ENCODE measurements at places on chromosomes 3 and 15.
A peak's percentile ranks its signal among the peaks of the same experiment; 100 is the strongest.

GRCh38 chr3:105459566-105460290 lies 93.0 kb downstream of the ALCAM start:
- H3K4me3 ChIP-seq = no peak overlapping the region
- no peak overlapping the region for H3K27ac ChIP-seq
- no peaks in the 10 kb centered on the region for H3K27me3 ChIP-seq
- DNase-seq = no peak
- no peaks in the 10 kb centered on the region for H3K4me1 ChIP-seq
- no peaks in the 10 kb centered on the region for H3K36me3 ChIP-seq

- DNase-seq = peak; percentile 4
- peaks cover 64% of the 10 kb centered on the region for H3K4me1 ChIP-seq
- peaks cover 10% of the 10 kb centered on the region for H3K27me3 ChIP-seq
- H3K27ac ChIP-seq = peak overlapping the region; percentile 42
- H3K36me3 ChIP-seq = no peaks in the 10 kb centered on the region
These were observed 42.8 kb downstream of the ABTB1 start for GRCh38 chr3:127715532-127715931.

DNA sequence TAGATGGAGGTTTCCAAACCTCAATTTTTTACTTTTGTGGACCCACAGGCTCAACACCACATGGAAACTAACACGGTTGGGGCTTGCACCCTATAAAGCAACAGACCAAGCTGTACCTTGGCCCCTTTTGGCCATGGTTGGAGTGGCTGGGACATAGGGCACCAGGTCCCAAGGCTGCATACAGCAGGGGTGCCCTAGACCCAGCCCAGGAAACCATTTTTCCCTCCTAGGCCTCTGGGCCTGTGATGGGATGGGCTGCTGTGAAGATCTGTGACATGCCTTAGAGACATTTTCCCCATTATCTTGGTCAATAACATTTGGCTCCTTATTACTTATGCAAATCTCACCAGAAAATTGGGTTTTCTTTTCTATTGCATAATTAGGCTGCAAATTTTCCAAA lies 337.0 kb upstream of the CADM2 start:
- H3K4me3 ChIP-seq = no peak overlapping the region
- no peak overlapping the region for H3K27ac ChIP-seq
- no peaks in the 10 kb centered on the region for H3K27me3 ChIP-seq
- DNase-seq = no peak
- peaks cover 5% of the 10 kb centered on the region for H3K4me1 ChIP-seq

- H3K36me3 ChIP-seq = no peaks in the 10 kb centered on the region
- DNase-seq = no peak
- H3K27ac ChIP-seq = no peak overlapping the region
- no peaks in the 10 kb centered on the region for H3K4me1 ChIP-seq
- H3K4me3 ChIP-seq = no peak overlapping the region
These were observed 39.4 kb upstream of the SMAD3 start for GRCh38 chr15:67025719-67026609.

- no peak overlapping the region for H3K4me3 ChIP-seq
- H3K36me3 ChIP-seq = no peaks in the 10 kb centered on the region
These were observed 31.6 kb downstream of the LRIG1 start for GRCh38 chr3:66469220-66469640.

Measured in glutamatergic neuron (in vitro differentiated cells).